ENCODE measurements at places on chromosomes 6 and 20.

- DNase-seq, result no peak
Observed at GRCh38 chr20:58886546-58886945, 34.0 kb downstream of the GNAS start.

DNA sequence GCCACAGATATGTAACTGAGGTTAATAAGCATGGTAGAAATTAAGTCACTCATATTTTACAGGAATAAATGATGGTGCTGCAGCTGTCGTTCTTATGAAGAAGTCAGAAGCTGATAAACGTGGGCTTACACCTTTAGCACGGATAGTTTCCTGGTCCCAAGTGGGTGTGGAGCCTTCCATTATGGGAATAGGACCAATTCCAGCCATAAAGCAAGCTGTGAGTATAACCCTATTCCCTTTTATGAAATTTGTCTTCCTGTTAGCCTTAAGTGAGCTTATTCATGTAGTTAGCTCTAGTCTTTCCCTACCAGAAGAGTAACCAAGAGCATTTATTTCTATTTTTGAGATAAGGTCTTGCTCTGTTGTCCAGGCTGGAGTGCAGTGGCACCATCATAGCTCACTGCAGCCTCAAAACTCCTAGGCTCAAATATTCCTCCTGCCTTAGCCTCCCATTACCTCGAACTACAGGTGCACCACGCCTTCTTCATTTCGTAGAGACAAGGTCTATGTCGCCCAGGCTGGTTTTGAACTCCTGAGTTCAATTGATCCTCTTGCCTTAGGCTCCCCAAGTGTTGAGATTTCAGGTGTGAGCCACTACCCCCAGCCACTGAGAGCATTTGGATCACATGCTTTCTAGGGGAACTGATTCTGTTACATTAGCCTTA, 12.0 kb downstream of the TCP1 start:
- DNase-seq, result no peak

DNA sequence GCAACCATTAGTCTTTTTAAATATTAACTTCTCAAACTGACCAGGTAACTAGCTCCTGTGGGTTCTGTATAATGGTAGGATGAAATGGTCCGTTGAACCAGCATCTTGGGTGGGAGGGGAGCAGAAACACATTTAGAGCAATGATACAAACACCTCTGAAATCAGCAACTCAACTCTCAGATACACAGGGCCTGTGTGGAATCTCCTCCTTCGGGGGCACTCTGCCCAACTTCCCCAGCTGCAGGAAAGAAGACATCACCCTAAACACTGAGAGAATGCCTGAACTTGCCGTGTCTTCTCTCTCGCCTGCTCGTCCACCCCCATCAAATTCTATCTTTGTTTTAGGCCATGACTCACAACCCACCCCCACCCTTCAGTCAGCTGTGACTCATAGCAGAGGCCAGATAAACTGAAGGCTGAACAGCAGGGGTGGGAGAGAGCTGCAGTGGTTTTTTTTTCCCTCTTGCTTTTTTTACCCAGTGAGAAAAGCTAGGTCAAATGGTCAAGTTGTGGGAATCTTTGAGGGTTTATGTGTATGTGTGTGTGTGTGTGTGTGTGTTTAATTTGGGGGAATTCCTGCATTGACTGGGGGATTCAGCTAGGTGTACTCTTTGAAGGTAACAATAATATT, 593.4 kb upstream of the JAG1 start:
- DNase-seq, result no peak

GRCh38 chr6:164283574-164283973, 869.1 kb downstream of the QKI start:
- DNase-seq, result no peak

DNA sequence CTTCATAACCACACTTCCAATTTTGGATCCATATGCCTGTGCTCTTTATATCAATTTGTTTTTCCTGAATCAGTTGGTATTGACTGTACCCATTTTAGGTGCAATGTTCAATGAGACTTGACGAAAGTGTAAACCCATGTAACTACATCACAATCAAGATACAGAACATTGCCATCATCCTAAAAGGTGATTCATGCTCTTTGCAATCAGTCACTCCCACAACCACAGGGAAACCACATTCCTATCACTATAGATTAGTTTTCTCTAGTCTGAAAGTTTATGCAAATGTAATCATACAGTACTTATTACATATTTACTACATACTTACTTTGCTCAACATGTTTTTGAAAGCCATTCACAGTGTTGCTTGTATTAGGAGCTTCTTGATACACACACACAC, 167.4 kb downstream of the ADGRG6 start:
- DNase-seq, result no peak

DNA sequence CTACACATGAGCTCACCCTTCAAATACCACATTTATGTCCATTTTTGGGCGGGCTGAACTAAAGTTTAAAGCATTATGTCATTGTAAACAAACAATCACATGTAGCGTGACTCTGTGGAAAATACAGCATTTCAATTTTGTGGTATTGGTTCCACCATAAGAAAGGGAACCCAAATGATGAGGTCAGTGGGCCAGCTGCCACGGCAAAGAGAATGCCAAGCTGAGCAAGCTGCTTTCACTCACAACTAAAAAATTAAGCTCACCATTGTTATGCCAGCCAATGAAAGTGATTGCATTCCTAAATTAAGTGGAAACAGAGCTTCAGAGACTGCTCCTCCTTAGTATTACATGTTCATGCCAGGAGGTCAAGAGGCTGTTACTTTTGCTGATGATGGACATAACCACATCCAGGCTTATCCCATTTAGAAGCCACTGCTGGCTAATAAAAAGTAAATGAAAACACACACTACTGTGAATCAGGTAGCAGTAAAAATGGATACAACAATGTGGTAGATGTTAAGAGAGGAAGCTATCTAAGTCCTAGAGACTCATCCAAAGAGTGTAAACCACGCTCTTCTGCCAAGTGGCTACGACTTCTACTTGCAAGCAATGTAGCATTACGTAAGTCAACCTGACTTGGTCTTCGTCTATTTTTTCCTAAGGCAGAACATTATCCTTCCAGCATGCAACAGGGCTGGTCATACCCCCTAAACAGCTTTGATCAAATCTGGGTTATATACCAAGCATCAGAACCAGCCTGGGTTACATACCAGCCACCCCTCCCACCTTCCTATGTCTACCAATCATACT, 164.8 kb downstream of the BACH2 start:
- DNase-seq, result no peak

- no peak for DNase-seq
Observed at GRCh38 chr6:42366011-42366705, 85.6 kb downstream of the TRERF1 start.

DNA sequence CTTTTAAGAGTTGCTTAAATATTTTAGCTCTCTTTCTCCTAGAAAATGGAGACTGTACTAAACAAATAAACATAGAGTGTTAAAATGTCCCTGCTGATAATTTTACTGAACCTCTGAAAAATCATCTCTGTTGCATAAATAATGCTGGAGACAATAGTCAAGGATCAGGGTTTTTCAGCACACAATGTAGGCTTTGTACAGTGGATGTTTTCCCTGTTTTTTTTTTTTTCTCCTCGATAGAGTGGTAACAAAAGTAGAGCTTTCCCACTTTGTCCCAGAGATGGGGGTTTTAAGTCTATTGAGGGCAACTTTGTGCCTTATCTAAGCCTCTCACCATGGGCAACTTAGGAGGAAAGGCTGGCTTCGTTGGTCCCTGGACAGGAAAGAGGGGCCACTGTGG, 222.6 kb upstream of the HDDC2 start:
- no peak for DNase-seq

GRCh38 chr6:129486327-129486726, 223.7 kb downstream of the ARHGAP18 start:
- DNase-seq, result no peak

DNA sequence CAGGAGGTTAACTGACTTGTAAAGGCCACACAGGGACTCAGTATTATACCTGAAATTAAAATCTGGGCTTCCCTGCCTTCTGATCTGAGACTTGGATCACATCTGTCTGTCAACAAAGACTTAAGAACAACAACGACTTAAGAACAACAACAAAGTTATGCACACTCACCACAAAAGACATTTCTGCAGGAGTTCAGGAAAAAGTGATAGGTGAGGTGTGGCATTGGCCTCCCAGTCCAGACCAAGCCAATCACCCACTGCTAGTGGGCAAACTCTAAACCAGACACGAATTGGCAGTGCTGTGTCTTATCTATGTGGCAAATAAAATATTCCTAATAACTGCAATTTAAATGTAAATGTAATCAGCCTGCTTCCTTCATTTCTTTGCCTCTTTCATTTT, 61.3 kb downstream of the PRDM1 start:
- no peak for DNase-seq

DNA sequence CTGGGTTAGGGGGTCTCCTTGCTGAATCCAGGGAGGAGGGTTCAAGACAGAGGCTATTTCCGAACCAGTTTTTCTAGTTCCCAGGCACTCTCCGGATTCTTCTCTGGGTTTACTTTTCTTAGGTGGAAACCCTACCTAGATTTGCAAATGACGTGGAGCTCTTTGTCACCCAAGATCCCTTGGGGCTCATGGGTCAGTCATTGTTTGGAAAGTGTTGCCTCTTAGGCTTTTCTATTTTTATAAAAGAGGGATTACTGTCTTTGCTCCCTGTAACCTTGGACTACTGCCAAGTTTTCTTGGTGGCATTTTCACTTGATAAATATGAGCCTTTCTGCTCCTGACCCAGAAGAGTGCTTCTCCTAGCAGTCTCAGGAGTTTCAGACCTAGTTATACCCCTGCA, 33.6 kb downstream of the FAM209B start:
- DNase-seq, result no peak

- no peak for DNase-seq
Observed at GRCh38 chr6:168072730-168073129, 6.3 kb downstream of the FRMD1 start.

DNA sequence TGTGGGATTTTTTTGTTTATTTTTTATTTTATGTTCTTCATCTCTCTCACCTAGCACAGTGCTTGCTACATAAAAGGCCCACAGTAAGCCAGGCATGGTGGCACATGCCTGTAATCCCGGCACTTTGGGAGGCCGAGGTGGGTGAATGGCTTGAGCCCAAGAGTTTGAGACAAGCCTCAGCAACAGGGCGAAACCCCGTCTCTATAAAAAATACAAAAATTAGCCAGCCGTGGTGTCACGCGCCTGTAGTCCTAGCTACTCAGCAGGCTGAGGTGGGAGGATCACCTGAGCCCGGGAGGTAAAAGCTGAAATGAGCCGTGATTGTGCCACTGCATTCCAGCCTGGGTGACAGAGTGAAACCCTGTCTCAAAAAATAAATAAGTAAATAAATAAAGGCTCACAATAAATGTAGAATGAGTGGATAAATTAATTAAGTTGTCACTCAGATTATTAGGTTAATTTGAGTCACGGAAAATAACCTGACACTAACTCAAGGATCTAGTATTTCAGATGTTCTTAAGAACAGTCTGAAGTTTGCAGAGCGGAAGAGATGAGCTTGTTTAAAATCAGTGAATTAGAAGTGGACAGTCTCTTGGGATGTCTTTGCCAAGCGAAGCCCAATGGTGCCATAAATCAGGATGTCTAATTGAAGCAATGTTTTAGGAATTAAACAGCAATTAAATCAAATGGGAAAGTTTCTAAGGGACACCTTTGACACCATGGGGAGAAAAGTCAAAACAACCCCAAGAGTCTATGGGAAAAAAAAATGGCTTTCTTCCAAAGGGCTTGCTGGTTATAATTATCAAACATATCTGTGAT, 214.4 kb downstream of the ZNF217 start:
- no peak for DNase-seq

DNA sequence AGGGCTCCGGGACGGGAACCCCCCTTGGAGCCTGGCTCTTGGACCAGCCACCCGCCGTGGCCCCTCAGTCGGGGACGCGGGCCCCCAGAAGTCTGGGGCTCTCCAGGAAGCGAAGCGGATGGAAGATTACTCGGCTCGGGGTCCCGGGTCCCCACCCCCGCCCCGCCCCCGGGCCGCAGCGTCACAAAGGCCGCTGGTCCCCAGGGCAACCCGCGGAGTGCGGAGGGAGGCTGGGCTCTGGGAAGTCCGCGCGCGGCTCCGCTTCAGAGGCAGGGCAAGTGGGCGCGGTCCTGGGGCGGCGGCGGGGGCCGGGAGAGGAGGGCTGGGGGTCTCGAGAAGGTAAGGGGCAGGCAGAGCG, at the start of gene FNDC11:
FNDC11 (plus strand) TSS at position 227 of the 358 bp plus-strand sequence. CDS start 1,505 bp downstream, outside the sequence.
- DNase-seq, result no peak

GRCh38 chr20:2709205-2709981, 16.8 kb downstream of the EBF4 start:
- DNase-seq, result no peak

- no peak for DNase-seq
Observed at GRCh38 chr6:52643158-52643557, 27.8 kb upstream of the TMEM14A start.

DNA sequence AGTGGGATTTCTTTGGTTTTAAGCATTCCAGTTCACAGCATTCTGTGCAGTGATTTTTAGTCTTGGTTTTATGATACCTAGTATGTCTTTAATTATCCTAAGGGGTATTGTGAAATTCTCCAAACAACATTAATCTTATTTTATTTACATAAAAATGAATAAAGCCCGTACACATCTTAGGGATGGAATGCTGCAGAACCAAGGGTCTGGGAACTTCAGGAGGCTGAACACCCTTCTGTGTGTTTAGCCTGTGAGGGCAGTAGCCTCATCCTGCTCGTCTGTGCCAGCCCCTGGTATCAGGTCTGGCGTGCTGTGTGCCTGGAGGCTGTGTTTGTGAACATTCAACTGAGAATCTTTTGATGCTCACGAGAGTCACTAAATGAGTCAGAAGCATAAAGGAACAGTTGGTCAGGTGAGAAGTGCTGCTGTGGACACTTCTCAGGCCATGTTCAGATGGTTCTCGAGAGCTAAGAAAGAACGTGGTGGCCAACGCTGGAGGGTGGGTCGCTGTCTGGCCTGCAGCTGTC, 25.2 kb upstream of the C20orf204 start:
- no peak for DNase-seq

DNA sequence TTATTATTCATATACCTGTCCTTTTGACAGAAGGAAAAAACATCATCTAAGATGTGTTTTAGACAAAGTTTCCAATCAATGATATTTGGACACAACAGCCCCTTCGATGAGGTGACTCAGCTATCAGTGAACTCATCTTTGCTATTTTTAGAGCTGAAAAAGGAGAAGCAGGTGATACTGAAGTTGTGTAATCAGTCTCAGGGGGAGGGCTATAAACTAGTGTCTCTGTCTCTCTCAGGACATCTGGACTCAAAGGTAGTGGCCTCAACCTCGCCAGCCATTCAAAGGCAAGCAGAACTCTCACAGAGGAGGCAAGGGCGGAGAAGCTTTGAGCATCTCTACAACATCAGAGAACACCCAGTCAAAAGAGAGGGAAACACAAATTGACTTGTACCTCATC, 135.4 kb downstream of the BFSP1 start:
- DNase-seq, result no peak
